ENCODE measurements at places on chromosomes 5 and 9.

DNA sequence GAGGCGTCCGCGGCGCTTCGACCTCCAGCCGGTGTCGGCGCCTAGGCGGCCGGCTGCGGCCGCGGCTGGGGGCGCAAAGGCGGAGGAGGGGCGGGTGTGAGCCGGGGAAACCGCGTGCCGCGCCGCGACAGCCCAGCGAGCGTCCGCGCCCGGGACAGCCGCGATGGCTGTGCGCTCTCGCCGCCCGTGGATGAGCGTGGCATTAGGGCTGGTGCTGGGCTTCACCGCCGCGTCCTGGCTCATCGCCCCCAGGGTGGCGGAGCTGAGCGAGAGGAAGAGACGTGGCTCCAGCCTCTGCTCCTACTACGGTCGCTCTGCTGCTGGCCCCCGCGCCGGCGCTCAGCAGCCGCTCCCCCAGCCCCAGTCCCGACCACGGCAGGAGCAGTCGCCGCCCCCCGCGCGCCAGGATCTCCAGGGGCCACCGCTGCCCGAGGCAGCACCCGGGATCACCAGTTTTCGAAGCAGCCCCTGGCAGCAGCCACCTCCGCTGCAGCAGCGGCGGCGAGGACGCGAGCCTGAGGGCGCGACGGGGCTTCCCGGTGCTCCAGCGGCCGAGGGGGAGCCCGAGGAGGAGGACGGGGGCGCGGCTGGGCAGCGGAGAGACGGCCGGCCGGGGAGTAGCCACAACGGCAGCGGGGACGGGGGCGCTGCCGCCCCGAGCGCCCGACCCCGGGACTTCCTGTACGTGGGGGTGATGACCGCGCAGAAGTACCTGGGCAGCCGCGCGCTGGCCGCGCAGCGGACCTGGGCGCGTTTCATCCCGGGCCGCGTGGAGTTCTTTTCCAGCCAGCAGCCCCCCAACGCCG lies 605 bp downstream of the CHSY3 start:
- DNase-seq = no peak

- no peak for DNase-seq
These were observed 115.0 kb upstream of the HMHB1 start for GRCh38 chr5:143696921-143697320.

DNA sequence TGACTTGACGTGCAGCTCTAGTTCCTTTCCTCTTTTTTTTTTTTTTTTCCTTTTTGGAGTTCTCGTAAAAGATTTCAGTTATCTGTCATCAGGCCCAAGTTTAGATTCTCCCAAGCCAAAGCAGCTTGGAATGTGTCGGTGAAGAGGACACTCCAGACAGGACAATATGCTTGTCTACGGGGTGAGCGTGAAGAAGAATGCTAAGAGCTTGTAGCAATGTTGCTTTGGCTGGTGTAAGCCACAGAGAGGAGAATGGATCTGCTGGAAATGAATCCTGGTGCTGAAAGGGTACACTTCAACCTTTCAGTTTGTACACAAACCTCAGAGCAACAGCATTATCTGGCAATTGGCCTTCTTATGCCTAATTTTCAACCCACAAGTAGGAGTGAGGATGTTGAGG lies 92.4 kb downstream of the ISL1 start:
- DNase-seq = no peak

DNA sequence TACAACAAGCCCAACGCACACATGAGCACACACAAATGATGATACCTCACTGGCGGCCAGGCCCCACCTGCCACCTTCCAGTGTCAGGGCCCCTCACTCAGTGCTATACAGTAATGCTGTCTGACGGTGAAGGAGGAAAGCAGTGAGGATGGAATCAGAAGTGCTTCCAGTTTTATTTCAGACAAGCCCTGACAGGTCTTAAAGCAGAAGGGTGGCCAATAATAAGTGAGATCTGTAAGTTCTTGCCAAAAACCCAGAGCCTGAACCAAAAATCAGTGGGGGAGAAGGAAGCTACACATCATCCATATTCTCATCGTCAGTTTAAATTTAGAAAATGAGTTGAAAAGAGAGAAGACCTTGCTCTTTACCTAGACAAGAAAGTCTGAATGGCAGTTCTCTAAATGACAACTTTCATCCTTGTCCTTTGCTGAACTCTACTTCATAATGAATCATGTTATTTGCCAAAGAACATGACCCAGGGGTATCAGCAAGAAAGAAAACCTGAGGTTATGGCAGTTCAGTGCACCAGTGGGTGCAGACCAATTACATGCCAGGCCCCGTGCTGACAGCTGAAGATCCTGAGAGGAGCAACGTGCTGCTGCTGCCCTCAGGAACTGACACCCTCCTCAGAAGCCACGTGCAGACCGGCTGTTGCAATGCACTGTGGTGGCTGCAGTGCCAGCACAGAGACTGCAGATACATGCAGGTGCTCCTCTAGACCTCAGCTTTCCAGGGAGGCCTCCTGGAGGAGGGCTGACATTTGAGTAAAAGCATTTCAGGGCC lies 118.7 kb downstream of the DROSHA start:
- no peak for DNase-seq

DNA sequence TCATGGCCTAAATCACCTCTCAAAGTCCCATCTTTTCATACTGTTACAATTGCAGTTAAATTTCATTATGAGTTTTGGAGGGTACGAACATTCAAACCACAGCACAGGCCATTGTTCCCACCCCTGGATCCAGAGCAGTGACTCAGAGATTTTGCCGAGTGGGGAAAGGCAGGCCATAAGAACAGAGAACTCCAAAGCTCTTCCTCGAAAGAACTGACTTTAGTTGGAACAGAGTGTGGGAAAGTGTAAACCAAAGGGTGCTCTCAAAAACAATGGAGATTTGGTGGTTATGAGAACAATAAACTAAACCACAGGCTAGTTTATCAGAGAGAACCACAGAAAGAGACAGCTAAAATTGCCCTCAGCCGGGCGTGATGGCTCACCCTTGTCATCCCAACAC lies 19.4 kb upstream of the GRPEL2 start:
- DNase-seq = no peak

GRCh38 chr5:177290816-177291596 lies 12.5 kb downstream of the RAB24 start:
- DNase-seq = no peak

DNA sequence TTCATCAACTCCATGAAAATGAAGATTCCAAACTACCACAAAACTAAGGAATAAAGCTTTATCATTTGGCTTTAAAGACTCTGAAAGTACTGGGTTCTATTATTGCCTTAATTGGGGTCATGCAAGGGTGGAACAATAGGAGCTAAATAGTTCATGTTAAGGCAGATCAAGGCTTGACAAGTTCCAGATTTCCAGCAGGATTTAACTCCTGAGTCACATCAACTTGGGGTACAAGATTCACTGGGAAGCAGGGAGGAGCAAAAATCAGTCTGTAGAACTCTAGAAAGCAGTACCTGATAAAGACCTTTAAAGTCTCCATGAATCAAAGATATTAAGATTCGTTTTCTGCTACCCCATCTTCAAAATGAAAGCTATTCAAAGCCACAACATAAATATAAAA lies 41.9 kb upstream of the GLRX start:
- no peak for DNase-seq

DNA sequence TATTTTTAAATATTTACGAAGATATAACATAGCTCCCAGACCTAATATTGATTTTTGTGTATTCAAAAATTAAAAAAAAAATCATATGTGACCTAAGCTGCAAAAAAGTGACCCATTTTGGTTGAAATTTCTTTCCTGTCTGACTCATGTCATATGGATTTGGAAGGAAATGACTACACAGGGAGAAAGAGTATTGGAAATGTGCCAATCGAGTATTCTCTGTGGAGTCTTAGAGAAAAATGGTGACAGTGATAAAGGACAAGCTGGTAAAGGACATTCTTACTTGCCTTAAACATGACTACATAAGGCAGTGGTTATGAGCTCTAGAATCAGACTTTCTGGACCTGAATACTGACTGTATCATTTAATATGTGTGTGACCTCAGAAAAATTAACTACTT lies 262.9 kb upstream of the PTPRD start:
- no peak for DNase-seq

DNA sequence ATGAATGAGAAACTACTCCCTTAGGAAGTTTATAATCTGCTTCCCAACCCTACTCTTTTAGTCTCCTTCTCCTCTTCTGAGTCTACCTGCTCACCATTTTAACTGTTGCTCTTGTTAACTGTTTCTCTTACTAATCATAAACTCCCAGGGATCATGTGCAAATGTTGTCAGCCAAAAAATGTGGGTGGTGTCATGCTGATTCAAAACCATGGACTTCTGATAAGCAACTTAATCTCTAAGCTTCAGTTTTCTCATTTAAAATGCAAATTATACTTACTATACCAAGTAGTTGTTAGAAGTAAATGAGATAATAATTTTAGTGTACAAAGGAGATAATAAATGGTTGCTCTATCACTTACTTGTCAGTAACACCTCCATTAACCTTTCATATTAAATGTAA lies 45.9 kb upstream of the TLX3 start:
- DNase-seq = no peak

DNA sequence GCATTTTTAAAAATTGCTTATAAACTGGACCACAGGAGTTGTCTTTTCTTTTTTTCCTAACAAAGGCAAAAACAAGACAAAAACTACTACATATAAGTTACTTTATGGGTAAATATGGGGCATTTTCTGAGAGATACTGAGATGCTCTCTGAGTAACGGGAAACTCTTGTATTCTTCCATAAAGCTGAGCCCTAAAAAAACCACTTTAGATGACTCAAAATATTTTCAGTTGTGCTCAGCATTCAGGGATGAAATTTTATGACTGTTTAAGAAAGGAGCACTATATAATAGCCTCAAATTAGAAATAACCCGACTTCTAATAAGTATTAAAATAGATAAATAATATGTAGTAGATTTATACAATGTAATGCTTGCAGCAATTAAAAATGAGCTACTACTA lies 644.5 kb downstream of the KCTD16 start:
- DNase-seq = no peak

GRCh38 chr5:96124589-96124988 lies 162.9 kb upstream of the ELL2 start:
- no peak for DNase-seq

- no peak for DNase-seq
These were observed 36.5 kb upstream of the RASA1 start for GRCh38 chr5:87231037-87231808.

DNA sequence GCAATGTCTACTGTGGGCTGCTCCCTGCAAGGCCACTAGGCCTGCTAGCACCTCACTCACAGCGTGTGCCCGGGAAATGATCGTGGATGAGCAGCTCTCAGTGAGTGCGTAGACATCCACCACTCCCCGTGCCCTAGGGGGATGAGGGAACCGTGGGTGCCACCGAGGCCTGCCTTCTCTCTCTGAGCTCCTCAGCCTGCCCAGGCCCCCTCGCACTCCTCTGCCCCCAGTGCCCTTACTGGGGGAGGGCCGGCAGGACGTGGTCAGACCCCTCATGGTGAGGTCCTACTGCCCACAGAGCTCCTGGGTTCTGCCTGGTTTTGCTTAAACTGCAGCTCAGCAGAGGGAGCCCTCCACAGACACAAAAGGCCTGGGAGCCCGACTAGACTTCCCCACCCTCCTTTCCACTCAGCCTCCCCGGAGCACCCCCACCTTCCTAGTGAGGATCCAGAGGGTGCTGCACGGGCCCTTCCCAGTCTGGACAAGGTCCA lies 220.0 kb downstream of the CACNA1B start:
- DNase-seq = no peak

GRCh38 chr5:24819841-24820240 lies 175.1 kb upstream of the CDH10 start:
- DNase-seq = no peak

GRCh38 chr9:5910413-5911057 lies 19.8 kb downstream of the MLANA start:
- no peak for DNase-seq

DNA sequence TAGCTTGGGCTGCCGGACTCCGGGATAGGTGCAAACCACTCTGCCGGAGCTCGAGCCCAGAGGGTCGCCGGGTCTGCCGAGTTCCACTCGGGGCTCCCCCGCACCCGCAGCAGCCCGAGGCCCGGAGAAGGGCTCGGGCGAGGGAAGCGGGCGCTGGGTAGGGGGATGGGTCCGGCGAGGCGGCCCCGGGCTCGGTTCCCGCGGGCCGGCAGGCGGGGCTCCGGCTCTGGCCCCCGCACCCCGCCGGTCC lies 507 bp downstream of the RICTOR start:
- no peak for DNase-seq

DNA sequence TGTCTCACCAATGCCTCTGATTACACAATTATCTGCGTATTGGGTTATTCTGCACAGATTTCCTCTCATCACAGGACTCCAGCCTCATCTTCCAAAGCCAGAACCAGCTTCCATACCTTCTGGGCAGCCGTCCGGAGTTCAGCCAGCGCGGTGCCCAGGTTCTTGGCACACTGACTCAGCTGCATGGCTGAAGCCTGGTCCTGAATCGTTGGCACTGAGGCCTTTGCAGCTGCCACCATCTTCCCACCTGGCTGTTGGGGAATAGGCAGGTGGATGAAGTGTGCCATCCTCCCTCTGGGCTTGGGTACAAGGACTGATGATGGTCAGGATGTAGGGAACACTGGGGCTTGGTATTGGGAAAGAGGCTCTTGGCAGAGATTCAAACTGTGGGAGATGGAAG lies 17.9 kb downstream of the TLN1 start:
- no peak for DNase-seq

DNA sequence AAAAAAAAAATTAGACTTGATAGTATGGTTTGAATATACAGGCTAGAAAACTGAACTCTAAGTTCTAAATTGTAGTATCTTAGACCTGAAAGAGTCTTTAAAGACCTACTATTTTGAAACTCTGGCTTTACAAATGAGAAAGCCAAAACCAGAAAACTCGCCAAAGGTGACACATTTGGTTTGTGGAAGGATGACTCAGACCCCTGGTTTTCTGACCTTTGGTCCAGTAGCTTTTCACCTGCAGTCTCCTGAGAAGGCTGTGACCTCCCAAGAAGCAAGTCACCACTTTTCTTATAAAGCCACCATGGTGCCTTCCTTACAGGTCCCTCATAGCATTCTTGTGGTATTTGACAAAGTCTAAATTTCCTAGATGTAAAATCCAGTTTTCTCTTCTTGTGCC lies 102.1 kb upstream of the CEP78 start:
- no peak for DNase-seq

- no peak for DNase-seq
These were observed 21.2 kb downstream of the FAXDC2 start for GRCh38 chr5:154829181-154829588.

DNA sequence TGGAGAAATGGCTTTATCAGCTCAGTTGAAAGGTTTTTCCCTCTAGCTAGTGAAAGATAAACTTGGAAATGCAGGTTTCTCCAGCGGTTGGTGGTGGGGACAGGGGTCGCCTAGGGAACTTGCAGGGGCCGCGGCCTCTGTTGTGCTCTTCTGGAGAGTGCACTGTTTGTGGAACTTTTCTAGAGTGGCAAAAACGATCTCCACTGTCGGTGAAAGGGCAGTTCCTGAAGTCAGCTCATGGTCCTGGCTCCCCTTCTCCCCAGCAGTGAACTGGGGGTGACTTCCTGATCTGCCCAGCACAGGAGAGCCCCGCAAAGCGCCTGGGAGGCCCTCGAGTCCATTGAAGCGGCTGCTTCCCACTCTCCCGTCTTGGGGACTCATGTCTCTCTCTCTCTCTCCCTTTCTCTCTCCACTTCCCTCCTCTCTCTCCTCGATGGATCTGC lies 3.2 kb downstream of the IRX1 start:
- DNase-seq = no peak

Measured in activated T-helper 2 cell treated with anti-CD3 and anti-CD28 coated beads, Interferon-gamma antibody, Interleukin-2, Interleukin-4, amounts not matched to agents 10 μg/mL and 5 μg/mL and 100 μg/mL, durations not matched to agents 14 hours and 24 hours and 36 hours (primary cell).